ENCODE measurements at places on chromosomes 7 and 10.

DNA sequence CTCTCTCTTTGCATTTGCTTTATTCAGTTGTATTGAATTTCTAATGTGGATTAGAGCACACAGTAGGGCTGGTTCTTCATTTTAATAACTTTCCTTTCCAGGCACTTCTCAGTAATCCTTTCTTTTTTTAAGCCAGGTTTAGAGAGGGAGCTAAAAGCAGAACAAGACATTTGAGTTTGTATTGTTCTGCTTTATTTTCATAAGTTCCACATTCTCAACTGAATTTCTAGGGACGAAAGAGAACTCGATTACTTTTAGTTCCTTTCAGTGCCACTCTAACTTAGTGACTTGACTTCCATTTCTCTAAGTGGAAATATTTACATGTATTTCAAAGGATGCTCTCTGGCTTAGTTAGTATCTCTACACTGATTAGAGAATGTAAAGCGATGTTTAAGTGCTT lies 145.6 kb downstream of the EXOC4 start:
- DNase-seq = no peak

DNA sequence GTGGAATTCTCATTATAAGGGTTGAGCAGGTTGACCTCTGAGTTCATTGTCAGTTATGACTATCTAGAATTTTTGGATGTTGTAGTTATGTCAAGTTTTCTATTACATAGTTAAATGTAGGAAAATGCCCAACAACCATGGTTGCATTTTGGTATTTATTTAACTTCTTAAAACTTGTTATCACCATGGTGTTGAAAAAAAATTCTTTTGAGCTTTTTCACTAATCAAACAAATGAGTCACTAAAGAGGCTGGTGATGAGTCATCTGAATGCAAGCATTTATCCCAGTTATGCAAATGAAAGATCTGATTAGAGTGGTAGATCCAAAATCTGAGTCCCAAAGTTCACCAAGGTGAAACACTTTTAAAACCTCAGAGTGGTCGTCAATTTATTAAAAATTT lies 624.7 kb upstream of the IGFBP3 start:
- DNase-seq = no peak

DNA sequence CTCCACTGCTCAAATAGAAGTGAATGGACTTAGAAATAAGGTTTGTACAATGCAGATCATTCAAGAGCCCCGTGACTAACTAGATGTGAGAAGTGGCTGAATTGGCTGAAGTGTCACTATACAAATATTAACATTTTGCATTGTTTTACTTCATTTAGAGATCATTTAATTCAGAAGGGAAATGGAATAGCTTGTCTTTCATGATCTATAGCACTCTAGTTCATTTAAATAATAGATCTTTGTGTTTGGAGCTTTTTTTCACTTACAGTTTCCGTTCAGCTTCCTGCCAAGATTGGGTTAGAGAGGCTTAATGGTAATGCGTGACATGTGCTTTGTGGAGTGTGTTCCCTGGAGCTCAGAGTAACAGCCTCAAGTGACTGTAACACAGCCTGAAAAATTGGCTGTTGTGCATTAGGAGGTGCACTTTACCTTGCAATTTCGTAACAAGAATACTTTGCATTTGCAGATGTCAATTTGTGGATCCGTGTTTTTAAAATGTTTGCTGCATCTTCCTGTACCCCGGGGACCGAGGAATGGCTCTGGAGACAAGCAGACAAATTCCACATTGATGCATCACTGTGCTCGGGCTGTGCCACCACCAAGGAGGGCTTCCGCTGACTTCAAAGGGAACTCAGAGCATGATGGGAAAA lies 170.3 kb downstream of the NRP1 start:
- DNase-seq = no peak

- DNase-seq = no peak
These were observed 219.2 kb downstream of the SDK1 start for GRCh38 chr7:3520206-3520605.
